NCI-H510A (cell line): ENCODE measurements at places on chromosomes 6 and 20.

DNA sequence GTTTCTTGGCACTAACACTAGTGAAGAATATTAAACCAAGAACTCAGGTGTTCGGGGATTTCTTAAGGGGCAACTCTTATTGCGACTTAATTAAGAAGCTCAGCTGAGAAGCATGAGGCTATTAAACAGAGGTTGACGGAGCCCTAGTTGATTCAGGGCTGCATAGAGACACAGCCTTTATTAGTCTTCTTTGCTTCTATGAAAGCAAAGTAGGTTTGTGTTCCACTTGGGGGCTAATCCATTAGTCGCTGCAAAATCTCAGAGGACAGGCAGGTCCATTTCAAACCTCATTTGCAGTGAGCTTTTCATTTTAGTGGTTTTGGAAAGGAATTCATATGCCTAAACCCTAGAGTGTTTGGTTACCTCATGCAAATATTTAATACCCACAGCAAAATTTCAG, 506.6 kb upstream of the SULF2 start:
- no peak for DNase-seq

DNA sequence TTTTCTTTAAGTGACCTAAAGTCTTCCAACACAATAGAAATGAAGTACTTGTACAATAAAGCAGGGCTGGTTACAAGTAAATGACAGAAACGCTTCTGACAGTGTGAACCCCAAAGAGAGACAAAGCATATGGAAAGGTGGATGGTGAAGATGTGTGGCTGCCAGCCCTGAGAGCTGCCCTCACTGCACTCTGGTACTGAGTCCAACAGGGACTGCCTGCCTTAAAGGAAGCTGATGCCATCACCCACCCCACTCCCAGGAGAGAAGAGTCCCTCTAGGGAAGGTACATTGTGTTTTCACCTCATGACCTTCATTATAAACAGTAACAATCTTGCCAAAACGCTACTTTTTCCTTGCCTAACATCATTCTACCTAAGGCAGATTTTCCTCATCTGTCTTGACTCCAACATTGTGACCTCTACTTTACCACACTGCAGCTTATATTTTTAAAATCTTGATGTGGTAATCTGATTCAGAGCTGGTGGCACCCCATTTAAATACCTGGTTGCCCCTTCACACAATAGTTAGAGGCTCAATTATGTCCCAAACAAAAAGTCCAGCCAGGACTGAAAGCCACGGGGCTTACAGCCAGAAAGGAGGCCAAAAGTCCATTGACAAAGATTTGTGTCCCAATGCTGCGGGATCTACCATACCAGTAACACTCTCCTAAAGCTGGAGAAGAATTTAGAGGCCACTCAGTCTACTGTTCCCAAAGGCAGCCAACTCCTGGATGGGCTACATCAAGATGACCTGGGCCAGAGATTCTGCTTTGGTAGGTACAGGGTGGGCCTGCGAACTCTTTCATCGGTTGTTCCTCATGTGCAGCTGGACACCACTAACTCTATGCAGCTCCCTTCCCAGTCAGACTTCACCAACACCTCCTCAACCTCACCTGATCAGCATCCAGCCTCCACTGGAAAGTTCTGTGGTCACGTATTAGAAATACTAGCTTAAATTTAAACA, 4.4 kb downstream of the APMAP start:
- no peak for DNase-seq

GRCh38 chr20:47878601-47879027, 93.3 kb upstream of the SULF2 start:
- DNase-seq = no peak

DNA sequence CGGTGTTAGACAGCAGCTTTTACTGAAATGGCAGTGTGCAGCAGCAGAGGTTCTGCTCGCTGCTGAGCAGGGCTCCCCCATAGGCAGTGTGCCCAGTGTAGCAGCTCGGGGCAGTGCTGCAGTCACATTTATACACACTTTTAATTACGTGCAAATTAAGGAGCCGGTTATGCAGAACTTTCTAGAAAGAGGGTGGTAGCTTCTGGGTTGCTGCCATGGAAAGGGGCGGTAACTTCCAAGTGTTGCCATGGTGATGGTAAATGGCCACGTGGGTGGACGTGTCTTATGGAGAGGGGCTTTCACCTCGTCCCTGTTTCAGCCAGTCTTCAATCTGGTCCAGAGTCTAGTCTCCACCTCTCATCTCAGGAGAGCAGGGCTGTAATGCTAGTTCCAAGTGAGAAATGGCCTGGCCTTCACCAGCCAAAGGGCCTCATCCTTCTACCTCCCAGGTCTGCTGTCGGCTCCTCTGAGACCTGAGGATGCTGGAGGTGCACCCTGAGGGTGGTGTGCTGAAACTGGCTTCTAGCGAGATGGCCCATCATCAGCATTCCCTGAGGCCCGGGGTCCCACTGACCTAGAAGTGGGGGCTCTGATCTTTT, 180.5 kb upstream of the PMEPA1 start:
- DNase-seq = no peak

- no peak for DNase-seq
Observed at GRCh38 chr20:20525756-20526155, 157.9 kb downstream of the INSM1 start.

DNA sequence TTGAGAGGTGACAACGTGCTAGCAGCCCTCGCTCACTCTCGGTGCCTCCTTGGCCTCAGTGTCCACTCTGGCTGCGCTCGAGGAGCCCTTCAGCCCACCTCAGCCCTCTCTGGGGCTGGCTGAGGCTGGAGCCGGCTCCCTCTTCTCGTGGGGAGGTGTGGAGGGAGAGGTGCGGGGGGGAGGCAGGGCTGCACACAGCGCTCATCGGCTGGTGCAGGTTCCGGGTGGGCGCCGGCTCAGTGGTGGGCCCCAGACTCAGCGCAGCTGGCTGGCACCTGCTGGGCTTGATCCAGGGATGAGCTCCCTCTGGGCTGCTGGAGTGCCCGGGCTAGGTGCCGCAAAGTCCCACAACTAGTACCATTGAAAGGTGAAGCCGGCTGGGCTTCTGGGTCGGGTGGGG, 957.8 kb upstream of the GJE1 start:
- no peak for DNase-seq

DNA sequence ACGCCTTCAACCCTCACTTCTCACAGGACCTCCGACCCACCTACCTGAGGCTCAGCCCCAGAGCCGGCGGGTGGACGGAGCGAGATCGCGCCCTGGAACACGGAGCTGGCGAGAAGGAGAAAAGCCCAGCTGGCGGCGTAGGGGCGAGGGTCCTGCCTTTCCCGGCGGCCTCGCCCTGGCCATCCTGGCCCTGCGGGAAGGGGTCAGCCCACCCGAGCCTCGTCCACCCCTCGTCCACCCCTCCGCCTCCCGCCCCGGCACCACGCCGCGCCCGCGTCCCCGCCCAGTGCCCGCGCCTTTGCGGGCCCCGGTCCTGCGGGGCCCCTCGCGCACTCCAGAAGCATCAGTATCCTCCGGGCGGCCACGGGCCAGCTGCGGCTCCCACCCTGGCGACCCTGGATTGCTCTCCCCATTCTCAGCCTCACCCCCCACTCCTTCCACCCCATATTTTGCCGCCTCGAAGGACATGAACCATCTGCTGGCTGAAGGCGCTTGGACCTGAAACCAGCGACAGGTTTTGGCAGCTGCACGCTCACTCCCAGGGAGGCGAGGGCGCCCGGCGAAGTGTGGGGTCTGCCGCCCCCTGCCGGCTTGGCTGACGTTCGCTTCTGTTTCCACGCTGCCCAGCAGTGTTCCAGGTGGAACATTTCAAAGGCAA, 65.1 kb downstream of the PLG start:
- peak; percentile 7 for DNase-seq

DNA sequence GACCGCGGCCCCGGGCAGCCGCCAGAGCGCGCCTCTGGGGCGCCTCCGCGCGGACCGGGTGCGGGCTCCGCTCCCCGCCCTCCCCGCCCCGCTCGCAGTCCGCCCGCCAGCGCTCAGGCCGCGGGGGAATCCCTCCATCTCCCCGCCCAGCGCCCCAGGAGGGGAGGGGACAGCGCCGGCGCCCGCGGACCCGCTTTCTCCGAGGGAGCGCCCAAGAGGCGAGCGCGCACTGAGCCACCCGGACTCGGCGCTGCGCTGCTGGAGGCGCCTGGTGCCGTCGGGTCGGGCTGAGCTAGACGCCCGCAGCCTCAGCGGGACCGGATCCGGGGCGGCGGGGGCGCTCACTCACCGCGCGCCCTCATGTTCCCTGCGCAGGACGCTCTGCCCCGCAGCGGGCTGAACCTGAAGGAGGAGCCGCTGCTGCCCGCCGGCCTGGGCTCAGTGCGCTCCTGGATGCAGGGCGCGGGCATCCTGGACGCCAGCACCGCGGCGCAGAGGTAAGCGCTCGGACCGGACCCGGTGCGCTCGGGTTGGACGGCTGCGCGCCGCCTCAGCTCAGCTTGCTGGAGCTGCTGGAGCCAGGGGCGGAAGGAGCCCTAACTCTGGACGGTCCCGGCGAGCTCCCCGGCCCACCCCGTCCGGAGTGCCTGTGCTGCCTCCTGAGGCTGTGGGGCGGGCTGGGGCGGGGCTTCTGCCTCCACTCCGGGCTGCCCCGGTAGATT, 867 bp downstream of the EBF4 start:
- peak; percentile 76 for DNase-seq

- no peak for DNase-seq
Observed at GRCh38 chr6:122459240-122459639, 12.4 kb downstream of the SERINC1 start.

- DNase-seq = no peak
Observed at GRCh38 chr6:21886542-21887151, 293.1 kb downstream of the SOX4 start.

- DNase-seq = no peak
Observed at GRCh38 chr20:59145924-59146779, 17.5 kb upstream of the ZNF831 start.

GRCh38 chr20:20198011-20198410, 145.7 kb downstream of the CFAP61 start:
- no peak for DNase-seq

- no peak for DNase-seq
Observed at GRCh38 chr6:30810813-30811339, 66.5 kb upstream of the IER3 start.

DNA sequence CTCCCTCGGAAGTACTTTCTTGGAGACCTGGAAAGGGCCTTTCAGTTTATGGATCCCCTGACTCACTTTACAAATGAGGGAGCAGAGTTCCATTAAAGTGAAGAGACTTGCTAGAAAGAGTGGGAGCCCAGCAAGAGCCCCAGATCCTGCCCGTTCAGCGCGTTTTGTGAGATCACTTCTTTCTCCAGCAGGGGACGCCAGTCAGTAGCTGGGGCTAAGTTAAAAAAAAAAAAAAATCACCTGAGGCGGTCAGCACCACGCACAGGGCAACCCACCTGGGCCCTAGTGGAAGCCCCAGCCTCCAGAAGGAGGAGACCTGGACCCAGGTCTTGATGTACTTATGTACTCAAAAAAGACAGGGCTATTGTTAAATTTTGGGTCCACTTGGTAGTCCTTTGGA, 274.5 kb upstream of the RNF24 start:
- DNase-seq = no peak

- no peak for DNase-seq
Observed at GRCh38 chr20:60808003-60808672, 443.9 kb upstream of the CDH4 start.

GRCh38 chr6:38179794-38180430, 360.4 kb downstream of the ZFAND3 start:
- DNase-seq = no peak

- no peak for DNase-seq
Observed at GRCh38 chr6:21731411-21732031, 138.0 kb downstream of the SOX4 start.

DNA sequence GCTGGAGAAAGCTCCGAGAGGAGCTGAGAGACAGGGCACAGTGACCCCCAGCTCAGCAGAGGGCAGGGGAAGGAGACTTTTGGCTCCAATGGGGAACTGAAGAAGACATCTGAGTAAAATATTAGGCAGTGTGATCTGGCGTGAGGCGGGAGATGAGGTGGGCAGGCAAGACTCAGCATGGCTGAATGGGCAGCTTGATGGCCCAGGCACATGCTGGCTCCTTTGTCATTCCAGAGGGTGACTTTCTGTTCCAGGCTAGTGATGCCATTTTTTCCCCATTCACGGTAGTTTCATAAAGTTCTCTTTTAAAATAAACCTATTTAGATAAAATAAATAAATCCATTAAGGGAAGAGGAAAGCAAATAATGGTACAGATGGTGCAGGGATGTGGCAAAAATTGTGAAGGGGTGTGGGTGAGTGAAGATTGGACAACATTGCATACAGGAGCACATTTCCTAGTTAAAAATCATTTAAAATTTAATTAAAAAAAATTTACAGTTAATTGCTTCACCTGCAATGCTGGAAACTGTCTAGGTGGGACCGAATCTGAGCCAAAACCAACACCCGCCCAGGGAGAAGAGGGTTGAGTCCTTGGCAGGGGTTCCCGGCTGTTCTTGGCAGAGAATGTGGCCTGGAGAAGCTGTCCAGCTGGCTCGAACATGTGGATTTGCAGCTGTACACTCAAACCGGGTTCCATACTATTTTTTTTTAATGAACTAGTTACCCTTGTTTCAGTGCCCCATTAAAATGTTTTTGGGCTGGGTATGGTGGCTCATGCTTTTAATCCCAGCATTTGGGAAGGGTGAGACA, 41.7 kb upstream of the PRELID3B start:
- DNase-seq = no peak

DNA sequence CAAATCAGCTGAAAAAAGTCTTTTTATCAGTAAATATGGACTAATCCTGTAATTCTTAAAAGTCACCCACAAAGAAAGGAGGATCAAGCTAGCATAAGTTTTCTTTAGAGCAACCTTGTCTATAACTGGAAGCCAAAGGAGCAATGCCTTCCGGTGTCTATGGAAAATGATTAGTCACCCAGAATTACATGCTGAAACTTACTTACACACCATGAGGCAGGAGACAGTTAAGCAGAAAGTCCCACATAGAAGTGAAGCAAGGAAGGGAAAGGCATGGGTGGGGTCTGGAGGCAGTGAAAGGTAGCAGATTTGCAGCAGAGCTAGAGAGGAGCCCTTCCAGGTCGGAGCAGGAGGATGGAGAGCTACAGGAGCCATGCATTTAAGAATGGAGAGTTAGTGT, 153.7 kb upstream of the RIPOR2 start:
- DNase-seq = no peak

DNA sequence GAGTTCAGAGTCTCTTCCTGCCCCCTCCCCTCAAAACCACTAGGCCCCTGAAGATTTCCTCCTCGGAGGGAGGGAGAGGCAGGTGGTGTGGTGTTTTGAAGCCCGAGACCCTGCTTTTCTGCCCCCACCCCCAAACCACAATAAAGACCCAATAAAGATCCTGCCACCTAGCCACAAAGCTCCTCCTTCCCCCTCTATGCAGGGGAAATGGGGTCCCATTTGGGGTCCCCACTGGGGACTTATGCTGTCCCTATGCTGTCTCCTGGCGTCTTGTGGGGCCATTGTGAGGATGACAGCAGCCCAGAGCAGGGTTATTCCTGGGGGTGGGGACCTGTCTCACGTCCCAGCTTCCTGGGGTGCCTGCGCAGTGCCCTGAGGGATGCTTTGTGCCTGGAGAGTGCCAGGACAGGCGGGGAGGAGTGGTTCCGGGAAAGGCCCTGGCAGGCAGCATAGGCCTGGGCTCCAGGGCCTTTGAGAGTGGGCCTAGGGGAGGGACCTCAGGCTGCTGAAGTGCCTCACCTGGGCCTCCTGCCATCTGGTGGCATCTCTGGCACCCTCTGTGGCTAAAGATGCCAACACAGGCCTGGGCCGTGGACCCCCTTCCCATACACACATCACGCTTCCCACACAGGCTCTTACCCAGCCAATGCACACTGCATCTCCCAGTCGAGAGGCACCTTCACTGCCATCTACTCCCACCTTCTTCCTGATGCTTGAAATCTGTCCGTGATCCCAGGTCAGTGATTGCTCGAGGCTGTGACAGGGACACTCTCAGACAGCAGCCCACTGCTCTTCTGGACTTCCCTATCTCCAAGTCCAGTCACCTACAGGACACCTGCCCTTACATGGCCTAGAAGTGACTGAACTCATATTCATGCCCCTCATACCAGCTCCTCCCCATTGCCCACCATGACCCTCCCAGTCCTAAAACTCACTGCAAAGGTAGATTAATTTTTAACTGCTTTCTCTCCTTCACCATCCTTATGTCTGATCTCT, 7.9 kb upstream of the ARMC12 start:
- peak; percentile 55 for DNase-seq
